Testis (tissue), 5 donors: ENCODE measurements at places on chromosomes 16 and 17. TPM values are rescaled to one million over a fixed set of nuclear protein-coding genes. Genes with fewer than 3 reads are reported as not detected.
A peak's percentile ranks its signal among the peaks of the same experiment; 100 is the strongest.

- DNase-seq: peak; percentile 81
Measured at GRCh38 chr17:76385892-76386786, 1.7 kb downstream of the SPHK1 start.

DNA sequence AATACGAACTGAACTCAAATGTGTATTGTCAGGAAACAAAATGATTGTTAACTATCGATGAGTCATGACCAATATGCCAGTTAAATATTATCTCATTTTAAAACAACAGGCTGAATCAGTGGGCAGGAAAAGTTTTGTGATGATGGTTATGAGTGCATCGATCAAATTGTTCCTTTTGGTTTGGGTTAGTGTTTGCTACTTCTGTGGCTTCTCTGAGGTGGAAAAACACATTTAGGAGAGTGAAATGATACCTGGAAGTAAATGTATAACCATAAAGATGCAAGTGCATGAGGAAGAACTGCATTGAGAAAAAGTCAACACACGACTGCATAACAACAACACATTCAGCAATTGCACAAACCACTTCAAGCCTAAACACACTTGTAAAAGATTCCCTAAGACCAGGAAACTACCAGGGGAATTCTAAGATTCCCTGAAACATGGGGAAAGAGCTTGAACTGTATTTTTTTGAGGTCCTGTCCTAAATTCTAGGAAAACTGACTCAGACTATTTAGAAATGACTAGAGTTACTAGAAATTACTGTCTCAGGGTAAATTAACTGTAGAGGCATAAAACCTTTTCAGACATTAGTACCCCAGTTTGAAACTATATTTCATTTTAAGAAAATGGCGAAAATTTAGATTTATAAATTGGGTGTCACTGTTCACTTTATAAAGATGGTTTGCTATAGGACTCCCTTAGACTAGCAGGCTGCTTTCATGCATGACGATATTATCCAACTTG, 44.8 kb downstream of the CDYL2 start:
- no peak for DNase-seq

GRCh38 chr17:1275962-1276736, 3.3 kb upstream of the TRARG1 start:
- peak; percentile 75 for DNase-seq

The TEDC2 gene
- 18.0 TPM for total RNA-seq
